ENCODE measurements at places on chromosomes 1 and 21.

DNA sequence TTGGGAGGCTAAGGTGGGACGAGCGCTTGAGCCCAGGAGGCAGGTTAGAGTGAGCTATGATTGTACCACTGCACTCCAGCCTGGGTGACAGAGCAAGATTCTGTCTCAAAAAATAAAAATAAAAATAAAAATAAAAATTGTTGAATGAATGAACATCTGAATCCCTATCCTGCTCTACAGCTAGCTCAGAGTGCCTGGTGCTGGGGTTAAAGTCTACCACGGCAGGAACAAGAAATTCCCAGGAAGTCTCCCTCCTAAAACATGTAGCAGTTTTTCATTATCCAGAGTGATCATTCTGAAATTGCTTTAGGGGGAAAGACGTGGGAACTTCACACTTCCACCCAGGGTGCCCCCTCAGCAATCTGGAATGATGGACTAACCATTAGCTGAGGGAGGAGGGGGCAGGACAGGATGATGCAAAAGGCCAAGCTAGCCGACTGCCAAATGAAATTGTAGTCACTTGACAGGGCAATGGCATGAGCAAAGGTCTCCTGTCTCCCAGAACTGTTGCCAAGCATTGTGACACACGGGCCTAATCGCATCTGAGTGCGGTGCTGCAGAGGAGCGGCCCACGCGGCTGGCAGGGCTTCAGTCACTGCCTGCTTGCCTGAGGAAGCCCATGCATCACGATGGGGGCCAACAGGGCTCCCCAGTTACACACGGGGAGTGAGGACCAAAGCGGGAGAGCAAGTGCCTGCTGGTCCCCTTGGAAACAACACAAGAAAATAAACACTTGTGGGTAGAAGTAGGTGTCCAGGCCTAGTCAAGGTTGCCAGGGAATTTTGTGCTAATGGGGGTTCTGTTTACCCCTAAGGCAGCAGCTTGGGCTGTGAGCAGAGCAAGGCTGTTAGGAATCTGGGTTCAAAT is 85.7 kb downstream of the NENF start:
- DNase-seq, result no peak

DNA sequence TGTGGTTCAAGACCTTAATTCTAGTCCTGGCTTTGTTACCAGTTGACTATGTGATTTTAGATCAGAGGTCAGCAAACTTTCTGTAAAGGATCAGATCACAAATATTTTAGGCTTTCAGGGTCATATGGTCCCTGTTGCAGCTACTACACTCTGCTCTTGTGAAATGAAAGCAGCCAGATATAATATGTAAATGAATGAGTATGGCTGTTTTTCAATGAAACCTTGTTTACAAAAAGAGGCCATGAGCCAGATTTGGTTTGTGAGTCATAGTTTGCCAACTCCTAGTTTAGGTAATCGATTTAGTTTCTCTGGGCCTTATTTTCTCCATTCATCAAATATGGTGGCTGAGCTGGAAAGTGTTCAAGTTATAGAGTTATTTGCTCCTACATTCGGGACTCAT is 346.7 kb downstream of the NUF2 start:
- DNase-seq, result no peak

DNA sequence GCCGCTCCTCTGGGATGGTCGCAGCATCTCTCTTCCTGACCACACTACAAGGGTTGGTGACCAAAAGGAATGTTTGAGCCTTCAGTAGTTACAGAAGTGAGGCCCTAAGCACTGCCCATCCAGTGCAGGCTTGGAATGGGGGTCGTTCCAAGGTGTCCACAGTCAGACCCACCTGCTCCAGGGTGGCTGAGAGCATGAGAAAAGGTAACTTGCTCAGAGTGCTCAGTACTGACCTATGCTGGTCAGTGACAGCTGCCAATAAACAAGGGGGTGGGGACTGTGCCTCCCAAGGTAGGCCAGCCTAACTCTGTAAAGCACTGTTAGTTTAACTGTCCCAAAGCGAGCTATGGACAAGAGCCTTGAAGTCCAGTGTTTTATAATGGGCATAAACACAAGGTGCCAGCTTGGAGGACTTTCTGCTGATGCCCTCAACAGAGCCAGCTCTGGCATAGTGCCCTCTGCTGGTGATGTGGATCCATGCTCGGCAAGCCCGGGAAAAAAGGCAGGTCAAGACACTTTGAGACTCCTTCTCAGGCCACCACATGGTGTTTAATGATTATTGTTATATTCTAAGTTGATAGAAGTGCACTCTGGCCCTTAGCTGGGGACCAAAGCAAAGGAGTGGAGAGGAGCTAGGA is 78.1 kb upstream of the DNAH14 start:
- DNase-seq, result peak; percentile 22

GRCh38 chr1:64933296-64934070 is 32.9 kb downstream of the JAK1 start:
- no peak for DNase-seq

DNA sequence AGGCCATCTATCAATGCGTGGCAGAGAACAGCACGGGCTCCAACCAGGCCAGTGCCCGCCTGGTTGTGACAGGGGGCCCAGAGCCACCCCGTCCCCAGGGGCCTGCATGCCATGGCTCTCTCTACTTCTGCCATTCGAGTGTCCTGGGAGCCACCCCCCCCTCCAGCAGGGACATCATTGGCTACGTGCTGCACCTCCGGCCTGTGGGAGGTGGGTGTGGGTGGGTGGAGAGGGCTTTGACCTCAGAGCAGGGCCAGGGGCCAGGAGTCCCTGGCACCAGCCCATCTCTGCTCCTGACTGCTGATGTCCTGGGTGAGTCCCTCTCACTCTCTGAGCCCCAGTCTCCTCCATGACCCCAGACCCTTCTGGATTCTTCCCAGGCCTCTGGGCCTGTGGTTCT is 25.3 kb downstream of the SLC27A3 start:
- DNase-seq, result no peak

DNA sequence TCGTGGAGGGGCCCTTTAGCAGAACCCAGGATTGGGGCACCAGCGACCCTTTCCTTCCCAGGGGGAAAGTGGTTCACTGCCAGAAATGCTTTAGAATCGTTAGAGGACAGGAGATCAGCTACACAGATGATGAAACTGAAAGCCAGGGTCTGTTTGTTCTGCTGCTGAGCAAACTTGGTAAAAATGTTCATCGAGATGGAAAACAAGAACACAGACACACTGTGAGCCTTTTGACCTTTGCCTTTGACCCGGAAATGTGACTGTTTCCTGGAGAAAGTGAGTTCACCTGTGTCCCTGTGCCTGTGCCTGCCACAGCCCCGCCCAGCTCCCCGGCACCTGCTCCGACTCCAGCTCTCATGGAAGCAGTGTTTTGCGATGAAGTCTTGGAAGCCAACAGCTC is 234.3 kb downstream of the CAMTA1 start:
- no peak for DNase-seq

DNA sequence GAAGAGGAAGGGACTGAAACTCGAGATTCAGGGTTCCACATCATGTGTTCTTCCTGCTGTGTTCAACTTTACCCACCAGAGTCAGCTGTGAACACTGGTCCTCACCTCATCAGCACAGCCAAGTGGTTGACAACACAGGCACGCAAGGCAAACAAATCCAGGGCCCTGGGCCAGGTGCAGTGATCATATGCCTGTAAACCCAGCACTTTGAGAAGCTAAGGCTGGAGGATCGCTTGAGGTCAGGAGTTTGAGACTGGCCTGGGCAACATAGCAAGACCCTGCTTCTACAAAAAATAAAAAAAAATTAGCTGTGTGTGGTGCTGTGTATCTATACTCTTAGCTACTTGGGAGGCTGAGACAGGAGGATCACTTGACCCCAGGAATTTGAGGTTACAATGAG is 8.4 kb upstream of the XKR8 start:
- no peak for DNase-seq

DNA sequence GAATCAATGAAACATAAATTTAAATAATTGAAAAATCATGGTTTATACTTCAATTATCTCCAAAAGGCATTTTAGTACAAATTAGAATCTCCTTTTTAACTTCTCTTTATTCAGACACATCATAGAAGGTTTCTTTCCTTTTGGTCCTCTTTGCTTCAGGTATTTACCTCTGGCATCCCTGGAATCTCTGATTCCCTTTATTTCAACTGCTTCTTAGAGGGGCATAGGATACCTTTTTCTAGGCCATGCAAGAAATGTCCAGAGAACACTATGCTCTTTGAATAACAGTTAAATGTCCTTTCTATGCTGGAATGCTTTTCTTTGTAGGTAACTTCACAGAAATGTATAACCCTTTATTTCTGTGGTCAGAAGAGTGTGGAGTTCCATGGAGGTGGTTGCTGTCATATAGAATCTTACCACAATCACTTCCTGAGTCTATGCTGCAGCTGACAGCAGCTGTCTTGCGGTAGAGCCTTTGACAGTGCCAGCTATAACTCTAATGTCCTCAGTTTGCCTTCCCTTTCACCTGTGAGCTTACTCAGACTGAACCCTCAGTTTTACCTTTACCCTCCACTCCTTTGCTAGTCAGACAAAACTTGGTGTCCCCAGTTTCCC is 8.6 kb downstream of the LAMC2 start:
- DNase-seq, result no peak

- no peak for DNase-seq
These were observed 198.0 kb downstream of the HUNK start for GRCh38 chr21:32070676-32071330.

GRCh38 chr1:233015965-233016364 is 65.6 kb downstream of the NTPCR start:
- DNase-seq, result no peak

GRCh38 chr21:45957981-45958600 is 23.5 kb upstream of the COL6A1 start:
- DNase-seq, result no peak

DNA sequence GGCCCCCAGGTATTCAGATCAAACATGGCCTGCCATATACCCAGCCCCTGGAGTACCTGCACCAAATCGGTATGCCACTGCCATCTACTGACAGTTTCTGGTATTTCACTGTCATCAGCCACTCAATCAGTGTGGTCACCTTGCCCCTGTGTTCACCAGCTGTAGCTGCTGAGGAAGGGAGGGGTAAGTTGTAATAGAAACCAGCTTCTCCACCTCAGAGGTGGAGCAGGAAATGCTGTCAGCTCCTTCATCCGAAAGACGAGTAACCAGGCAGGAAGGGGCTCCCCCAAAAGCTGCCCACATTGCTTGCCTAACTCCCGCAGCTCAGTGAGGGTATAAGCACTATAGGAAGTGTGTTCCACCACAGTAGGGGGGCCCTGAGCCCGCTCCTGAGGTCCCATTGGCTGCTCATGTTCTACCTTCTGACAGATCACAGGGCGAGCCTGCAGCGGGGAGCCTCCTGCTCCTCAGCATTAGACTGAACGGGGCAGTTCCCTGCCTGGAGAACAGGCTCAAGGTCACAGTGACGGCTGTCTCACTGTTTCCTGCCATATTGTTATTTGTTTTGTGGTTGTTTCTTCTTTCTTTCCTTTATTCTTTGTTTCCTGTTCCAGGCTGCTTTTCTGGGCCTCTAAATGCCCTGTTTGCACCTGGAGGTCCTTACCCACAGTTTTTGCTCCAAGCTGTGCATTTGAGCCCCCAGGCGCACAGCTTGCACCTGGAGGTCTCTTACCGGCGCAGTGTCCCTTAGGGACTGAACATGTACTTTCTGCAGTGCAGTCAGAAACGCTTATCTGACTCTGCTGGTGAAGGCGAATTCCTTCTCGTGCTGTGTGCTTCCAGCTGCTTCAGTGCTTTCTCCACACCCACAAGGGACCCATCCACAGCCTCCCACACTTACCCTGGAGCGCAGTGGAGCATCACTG is 1638.3 kb downstream of the MRPL39 start:
- peak; percentile 84 for DNase-seq

DNA sequence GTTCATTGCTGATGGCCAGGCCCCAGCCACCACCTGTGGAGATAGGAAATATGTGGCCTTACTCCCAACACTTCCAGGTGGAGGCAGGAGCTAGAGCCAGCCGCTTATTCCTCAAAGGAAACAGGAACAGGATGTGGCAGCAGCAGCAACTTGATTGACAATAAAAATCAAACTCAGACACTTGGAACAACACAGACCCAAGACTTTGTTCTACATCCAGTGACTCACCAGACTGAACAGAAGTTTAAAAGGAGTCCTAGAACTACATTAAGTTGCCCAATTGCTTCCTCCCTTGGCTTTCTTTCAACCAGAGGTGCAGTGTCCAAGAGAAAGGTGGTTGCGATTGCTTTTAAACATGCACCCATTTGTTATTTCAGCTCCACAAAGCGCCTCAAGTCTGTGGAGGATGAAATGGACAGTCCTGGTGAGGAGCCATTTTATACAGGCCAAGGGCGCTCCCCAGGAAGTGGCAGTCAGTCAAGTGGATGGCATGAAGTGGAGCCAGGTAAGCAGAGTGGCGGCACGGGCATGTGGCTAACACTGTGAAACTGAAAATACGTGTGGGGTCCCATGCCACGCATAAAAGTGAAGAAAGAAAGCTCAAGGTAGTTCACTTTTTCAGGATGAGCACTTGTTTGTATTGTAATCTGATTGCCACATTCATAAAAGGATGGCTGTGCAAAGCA is 276.6 kb downstream of the NFIA start:
- DNase-seq, result no peak

DNA sequence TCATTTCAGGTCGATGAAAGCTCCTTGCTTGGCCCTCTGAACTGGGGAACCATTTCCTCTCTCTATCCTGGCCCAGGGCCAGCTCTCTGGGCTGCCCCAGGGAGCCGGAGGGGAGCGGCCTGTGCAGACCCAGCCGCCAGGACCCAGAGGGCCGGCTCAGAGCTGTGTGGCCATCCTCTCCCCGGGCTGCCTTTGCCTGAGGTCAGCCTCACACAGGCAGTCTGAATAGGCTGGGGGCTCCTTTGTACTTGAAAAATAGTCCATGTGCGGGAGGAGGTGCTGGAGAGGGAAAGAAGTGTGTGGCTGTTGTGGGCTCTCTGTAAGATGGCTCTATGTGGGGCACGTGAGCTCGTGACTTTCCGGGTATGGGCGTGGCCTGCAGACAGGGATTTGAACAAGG is 275.1 kb upstream of the VAMP3 start:
- no peak for DNase-seq

DNA sequence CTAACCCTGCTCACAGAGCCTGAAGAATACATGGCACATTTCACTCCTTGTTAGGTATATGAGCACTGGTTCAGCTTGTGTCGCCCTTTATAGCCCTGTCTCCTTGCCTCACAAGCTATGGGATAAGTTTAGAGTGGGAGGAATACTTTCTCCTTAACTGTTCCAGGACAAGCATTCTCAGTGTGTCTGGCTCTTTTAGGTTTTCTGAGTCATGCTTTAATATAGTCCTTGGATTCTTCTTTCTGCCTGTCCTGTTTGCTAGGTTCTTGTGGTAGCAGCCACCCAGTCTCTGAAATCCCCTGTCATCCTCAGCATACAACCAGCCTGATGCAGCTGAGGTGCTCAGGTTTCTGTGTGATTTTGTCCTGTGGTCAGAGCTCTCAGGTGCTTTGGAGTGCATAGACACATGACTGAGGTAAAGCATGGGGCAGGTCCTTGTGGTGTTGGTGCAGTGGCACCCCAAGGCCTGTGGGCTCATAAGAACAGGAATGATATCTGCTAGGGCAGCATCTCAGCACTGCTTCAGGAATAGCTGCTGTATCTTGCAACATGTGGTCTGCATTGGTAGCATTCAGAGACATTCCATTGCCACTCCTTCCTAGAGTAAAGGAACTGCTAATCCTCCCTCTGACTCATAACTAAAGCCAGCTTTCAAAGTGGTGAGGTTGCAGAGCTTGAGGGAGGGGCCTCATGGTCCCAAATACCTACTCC is 14.2 kb upstream of the CASQ2 start:
- no peak for DNase-seq

- no peak for DNase-seq
These were observed 59.1 kb downstream of the HFM1 start for GRCh38 chr1:91345395-91346005.

Measured in T-helper 1 cell (primary cell).